Myocyte (in vitro differentiated cells): ENCODE measurements at places on chromosomes 4 and X. TPM values are rescaled to one million over a fixed set of nuclear protein-coding genes. Genes with fewer than 3 reads are reported as not detected.
A peak's percentile ranks its signal among the peaks of the same experiment; 100 is the strongest.

GRCh38 chrX:65689377-65689776 lies 21.9 kb downstream of the MSN start:
- peak; percentile 64 for DNase-seq

GRCh38 chr4:101125045-101125942 lies 222.0 kb downstream of the PPP3CA start:
- DNase-seq: no peak

DNA sequence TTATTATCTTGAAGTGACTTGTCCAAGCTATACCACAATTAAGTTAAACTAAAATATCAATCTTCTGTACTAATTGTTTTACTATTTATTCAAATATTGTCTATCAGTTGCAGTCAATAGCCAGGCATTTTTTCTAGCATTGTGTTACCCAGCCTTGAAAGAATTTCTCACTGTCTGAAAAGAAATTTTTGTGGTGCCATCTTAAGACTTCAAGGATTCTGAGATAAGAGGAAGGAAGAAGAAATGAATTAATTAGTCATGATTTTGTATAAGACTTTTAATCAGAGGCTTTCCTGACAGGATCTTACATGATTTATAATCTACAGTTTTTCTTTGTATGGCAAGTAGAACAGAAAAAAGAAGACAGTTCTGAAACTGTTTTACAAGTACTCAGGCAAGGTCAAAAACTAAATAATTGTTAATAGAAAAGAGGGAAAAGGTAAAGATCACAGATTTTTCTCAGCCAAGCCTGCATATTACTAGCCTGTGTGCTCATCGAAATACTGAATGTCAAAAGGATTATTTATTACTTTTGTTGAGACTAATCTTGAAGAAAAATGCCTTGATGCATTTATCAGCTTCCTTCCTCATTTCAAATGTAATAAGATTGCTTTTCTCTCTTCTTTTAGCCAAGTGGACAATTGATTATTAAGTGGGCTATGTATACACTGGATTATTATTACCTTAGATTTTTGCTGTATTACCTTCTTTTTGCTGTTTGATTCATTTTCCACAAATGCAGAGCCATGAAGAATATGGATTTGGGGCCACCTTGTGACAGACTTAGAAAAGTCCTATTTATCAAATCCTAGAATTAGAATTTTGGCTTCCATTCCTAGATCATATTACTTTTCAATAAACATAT lies 53.8 kb downstream of the CXCL1 start:
- DNase-seq: peak; percentile 56

DNA sequence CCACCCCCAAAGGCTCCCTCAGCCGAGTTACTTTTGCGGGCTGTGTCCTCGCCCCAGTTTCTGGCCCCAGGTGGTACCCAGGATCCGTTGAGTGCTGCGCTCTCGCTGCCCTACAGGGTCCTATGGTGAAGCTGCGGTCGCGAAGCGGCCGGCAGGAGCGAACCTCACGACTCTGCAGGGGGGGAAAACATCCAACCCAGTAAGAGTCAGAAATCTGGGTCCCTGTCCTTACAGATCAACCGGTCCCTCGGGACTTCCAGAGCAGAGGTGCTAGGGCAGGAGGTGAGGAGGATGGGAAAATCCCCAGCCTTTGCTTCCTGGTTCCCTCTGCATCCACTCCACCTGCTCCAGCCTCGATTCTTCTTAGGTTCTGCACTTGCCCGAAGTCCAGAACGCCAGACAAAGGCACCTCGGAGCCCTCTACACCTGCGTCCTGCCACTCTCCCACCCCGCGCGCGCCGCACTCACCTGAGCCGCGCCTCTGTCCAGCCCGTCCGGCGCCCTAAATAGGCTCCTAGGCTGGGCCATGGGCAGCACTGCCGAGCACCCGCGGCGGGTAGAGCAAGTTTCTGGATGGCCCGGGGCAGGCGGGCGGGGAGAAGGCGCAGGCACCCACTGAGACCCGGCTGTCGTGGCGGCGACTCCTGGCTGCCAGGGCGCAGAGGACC lies at the start of gene HS3ST1:
Gene HS3ST1 (minus strand): TSS at position 664 of the 668 bp plus-strand sequence. CDS start 28,889 bp downstream, outside the sequence.
- no peak for DNase-seq

DNA sequence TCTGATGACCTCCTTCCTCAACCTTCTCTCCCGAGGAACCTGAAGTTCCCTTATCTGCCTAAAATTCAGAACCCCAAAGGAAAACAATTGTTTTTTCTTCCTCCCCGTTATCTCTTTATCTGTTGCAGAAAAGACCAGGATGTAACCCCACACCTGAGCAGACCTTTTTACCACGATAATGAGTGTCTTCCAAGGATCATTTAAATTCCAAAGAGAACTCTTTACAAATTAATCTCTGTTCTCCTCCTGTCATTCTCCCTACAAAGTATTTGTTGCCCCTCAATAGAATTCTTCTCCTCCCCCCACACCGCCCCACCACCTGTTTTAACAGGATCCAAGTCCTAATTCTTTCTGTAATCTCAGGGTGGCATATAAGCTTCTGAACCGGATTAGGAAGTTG lies 78.5 kb upstream of the NLGN4X start:
- DNase-seq: no peak

DNA sequence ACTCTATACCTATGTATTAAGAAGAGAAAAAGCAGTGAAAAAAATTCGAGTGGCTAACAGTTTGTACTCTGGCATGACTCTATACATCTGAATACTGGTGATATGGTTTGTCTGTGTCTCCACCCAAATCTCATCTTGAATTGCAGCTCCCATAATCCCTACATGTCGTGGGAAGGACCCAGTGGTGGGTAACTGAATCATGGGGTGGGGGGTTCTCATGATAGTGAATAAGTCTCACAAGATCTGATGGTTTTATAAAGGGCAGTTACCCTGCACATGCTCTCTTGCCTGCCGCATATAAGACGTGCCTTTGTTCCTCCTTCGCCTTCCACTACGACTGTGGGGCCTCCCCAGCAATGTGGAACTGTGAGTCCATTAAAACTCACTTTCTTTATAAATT lies 70.4 kb downstream of the LRBA start:
- no peak for DNase-seq

DNA sequence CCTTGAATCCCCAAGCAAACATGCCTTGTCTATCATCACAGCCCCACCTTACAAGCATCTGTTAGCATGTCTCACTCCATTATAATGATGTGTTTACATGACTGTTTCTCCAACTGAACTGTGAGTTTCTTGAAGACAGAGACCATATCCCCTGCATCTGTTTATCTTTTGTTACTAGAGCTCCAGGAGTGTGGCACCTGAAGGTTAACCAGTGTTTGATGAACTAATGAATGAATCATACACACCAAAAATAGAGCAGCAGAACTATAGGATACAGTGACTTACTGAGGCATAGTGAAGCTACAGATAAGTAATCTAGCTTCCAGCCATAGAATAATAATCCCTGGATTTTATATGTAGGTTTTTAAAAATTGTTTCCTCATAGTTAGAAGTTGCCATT lies 331.0 kb downstream of the PCDH7 start:
- no peak for DNase-seq

- DNase-seq: no peak
Measured at GRCh38 chr4:89681671-89682070, 155.3 kb downstream of the SNCA start.

GRCh38 chrX:120137439-120137838 lies 21.0 kb upstream of the RHOXF2 start:
- DNase-seq: no peak

DNA sequence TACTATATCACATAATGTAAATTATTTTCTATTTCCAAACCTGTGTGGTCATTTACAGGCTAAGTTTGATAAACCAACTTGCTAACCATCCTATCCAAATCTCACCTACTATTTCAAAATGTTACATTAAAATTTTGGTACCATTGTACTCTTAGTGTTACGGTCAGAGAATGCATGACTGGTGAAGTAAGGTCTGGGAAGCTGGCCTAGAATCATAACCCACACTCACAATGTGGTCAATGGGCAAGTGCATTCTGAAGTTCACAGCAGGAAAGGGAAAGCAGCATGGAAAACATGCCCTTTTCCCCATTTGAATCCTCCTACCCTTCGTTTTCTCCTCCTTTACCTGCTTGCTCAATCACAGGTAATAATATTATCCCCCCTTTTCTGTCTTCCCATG lies 54.4 kb downstream of the PPP3CA start:
- DNase-seq: peak; percentile 45

- DNase-seq: no peak
Measured at GRCh38 chrX:130716781-130717413, 186.1 kb downstream of the ENOX2 start.

GRCh38 chr4:3835527-3836405 lies 69.6 kb downstream of the ADRA2C start:
- DNase-seq: no peak

DNA sequence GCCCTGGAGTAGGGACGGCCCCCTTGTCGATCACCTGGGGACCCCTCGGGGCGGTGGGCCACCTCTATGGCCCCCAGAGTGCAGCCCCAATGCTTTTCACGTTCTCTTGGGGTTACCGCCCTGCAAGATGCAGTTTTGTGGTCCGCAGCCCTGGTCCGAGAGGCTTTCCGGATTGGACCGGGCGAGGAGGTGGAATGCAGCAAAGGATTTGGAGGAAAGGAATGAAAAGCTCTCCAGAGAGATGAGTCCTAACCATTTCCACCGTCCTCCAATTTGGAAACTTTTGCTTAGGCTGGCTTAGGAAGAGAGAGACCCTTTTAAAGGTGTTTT lies 601 bp downstream of the SLC25A43 start:
- DNase-seq: peak; percentile 30

DNA sequence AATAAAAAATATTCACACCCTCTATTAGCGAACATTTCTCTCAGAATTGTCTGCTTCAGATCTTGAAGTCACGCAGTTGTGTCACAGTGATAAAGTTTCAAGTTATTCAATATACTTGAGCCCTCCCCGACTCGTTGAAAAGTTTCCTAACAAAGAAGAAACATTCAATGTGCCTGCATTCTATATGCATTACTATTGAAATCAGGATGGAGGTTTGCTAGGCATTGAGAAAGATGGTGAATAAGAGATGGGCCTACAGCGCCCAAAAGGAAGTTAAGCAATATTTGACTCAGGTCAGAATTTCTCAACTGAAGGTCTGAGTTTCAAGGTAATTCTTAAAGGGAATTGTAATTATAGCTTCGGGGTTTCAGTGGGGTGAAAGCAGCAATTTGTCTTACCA lies 6.1 kb downstream of the TCEANC start:
- DNase-seq: peak; percentile 15

- DNase-seq: no peak
Measured at GRCh38 chr4:38724475-38724808, 58.3 kb downstream of the TLR10 start.

DNA sequence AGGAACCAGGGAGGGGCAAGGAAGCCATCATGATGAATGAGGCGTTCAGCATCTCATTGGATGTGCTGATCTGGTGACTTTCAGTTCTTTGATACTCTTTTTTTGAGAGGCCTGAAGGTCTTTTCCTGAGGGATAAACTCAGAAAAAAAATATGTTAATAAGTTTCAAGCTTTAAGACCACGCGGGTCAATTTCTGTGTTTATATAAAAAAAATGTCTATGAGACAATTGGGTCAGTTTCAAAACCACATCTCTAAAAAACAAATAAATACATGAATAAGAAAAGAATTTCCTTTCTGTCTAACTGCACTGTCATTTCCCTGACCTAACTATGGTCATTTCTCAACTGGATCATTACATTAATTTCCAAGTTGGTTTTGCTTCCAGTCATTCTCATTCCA lies 62.6 kb downstream of the TRIML1 start:
- no peak for DNase-seq

GRCh38 chrX:56429581-56429980 lies 133.8 kb upstream of the UBQLN2 start:
- no peak for DNase-seq

- no peak for DNase-seq
Measured at GRCh38 chr4:3634281-3634857, 102.1 kb upstream of the LRPAP1 start.

DNA sequence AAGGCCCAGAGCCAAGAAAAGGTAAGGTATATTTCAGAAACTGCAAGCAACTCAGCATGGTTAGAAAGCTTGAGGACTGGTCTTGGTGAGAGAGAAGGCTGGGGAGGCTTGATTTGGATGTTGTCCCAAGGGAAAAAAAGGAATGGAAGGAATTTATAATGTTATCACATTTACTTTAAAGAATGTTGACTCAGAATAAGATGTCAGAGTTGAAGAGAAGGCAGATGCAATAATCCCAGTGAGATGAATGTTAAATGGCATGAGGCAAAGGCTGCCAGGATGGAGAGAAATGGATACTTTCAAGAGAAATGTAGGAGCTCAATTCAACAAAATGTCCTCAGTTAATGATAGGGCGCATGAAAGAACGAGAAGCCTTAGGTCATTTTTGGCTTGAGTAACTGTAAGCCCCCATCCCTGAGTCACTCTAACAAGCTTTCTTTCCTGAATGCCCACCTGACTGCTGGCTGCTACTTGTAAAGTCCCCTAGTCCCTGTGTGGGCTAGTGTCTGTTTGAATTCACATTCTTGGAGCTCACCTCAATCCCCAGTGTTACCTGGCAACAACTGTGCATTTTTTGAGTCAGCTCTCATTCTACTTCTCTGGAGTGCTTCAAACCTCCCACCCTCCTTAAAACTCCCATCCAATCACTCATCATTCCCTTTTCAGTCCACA lies 103.0 kb upstream of the TAPT1 start:
- DNase-seq: no peak

GRCh38 chrX:10048707-10049106 lies 81.5 kb downstream of the CLDN34 start:
- DNase-seq: no peak

GRCh38 chr4:17055788-17056187 lies 157.3 kb upstream of the LDB2 start:
- no peak for DNase-seq

- peak; percentile 11 for DNase-seq
Measured at GRCh38 chr4:106953036-106953705, 82.9 kb downstream of the DKK2 start.

DNA sequence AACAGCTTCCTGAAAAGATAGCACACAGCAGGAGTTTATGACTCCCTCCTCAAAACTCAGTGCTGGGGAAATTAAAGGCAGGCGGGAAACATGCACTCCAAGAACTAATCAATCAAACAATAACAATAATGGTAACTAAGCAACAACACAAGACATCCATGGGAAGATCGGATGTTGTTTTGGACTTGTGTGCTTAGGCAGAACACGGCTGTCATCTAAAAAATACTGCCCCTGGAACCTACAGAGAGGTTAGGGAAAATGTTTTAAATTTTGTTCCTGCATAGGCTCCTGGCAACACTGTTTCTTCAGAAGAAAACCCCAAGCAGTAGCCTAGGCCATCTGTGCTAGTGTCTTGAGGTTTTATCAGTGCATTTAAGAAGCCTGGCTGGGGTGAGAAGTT lies 1378.2 kb downstream of the STIM2 start:
- DNase-seq: no peak

DNA sequence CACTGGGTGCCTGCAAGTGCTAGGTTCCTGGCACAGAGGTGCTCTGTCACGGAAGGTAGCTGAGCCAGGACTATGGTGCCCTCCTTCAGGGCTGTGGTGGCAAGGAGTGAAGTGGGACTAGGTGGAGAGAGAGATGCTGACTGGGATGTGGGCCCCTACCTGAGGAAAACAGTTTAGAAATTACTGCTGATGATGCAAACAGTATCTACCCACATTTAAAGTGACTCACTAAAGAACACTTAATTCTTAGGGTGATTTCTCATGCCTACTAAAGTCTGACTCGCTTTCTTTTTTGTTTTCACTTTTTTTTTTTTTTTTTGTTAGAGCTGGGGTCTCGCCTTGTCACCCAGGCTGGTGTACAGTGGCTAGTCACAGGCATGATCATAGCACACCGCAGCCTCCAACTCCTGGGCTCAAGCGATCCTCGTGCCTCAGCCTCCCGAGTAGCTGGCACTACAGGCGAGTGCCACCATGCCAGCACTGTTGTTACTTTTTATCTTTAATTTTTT lies 3.1 kb downstream of the ZNF185 start:
- DNase-seq: no peak

The THAP6 gene
- total RNA-seq: 14.6 and 20.4 TPM in 2 replicates

The TCP11X1 gene
- total RNA-seq: not detected in 2 replicates

The UGT2A1 gene
- total RNA-seq: not detected in 2 replicates

The EBP gene
- total RNA-seq: 30.2 and 46.1 TPM in 2 replicates

The HELT gene
- total RNA-seq: not detected in 2 replicates
